ENCODE measurements at places on chromosomes 3 and 15.
A peak's percentile ranks its signal among the peaks of the same experiment; 100 is the strongest.

DNA sequence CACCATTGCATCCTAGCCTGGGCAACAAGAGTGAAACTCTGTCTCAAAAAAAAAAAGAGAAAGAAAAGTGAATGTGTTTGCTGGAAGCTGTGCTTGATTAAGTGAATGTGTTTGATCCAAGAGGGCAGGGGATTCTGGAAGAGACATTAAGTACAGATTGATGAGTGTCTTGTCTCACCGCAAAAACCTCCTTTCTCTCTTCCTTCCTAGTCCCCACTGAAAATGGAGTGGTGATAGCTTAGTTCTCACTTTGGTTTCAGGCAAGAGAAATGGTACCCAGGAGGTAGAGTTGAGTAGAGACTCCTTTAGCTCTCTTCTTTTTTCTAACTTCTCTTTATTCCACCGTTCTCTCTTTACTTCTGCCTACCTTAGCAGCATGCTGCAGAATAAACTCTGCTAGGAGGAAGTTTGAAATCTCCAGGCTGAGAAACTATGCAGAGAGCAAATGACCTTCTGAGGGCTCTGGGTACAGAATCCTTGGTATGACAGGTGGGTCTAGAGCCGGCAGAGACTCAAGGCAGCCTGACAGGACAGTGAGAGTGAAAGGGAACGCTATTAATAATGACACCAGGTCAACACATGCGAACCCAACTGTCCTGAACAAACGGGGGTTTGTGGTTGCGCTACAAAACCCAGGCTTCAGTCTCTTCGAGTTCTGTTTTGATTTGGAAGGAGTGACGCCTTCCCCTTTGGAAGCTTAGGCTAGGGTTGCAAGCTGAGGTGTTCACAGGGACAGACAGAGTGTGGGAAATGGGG, 74.9 kb downstream of the SMAD3 start:
- peak; percentile 85 for ATAC-seq

DNA sequence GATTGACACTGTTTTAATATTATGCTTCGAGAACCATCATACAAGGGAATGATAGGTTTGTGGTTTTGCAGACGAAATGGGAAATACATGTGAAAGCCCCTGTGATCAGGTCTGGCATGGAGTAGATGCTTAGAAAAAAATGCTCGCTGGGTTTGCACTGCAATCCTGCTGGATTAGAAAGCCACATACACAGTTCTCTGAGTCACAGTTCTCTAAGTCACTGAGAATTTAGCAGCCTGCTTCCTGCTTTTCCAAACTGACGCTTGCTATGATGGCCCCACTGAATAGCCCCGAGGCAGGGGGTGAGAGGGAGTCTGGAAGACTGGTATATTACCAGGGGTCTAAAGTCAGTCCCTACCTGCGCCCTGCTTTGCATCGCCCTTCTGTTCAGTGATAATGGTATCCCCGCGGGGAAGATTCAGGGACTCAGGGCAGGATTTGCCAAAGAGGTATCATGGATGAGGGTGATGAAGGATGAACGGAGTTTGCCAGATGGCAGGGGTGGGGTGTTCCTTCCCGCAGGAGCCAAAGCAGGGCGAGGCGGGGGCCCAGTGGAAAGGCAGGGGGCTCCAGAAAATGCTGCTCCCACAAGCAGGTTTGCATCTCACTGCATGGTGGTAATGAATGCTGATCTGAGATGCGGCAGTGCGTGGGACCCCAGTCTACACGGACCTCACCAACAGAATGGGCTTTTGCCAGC, 82.3 kb downstream of the IQSEC1 start:
- no peak for ATAC-seq

DNA sequence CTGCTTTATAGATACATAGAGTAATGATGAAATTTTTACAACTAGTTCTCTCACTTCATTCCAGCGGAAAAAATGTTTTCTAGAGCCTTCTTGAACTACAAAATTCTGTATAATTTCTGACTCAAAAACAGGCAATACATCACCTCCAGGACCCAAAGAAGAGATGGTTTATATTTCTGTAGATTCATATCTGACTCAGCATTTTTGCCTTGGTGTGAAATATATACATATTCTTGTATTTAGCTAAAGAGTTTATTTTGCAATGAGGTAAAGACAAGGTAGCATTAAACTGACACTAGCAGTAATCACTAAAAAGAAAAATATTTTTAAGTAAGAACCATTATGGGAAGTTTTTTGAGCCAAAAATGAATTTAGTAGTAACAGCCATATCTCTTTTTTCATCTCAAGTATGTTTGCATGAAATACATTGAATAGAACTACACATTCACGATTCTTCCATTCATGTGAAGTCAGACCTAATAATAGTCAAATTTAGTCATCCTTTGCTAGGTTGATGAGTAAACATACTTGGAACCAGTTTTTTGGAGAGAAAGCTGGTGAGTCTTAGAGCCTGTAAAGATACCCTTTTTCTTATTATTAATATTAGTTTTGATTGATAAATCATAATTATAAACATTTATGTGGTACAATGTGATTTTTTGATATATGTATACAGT, 31.6 kb downstream of the COL8A1 start:
- ATAC-seq: no peak

GRCh38 chr3:161264852-161265251, 43.7 kb downstream of the NMD3 start:
- ATAC-seq: no peak

- no peak for ATAC-seq
Measured at GRCh38 chr3:32791833-32792232, 26.0 kb upstream of the TRIM71 start.

- peak; percentile 84 for ATAC-seq
Measured at GRCh38 chr3:155712008-155712407, 32.9 kb downstream of the PLCH1 start.

GRCh38 chr3:195896361-195897080, 11.8 kb downstream of the TNK2 start:
- ATAC-seq: no peak

DNA sequence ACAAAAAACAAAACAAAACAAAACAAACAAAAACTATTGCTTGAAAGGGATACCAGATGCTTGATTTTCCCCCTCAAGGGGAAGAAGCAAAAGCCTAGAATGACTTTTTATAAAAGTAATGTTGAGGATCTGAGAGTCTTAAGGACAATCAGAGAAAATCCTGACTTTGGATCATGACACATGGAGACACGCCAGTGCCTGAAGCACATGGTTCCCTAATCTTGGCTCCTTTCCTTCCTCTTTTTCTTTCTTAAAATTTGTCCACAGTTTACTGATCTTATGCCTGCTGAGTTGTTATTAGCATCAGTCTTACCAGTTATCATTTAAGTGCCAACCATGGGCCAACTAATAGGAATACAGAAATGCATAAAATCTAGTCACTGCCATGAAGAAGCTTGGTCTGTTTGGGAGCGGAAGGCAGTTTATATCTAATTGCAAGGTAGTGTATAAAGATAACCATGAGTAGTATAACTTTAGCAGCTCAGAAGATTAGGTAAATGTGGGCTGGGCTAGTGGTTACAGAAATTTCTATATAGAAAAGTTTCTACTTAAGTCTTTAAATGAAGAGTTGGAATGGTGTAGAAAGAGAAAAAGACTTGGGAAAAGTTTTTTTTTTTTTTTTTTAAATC, 6.9 kb downstream of the GLCE start:
- ATAC-seq: no peak

DNA sequence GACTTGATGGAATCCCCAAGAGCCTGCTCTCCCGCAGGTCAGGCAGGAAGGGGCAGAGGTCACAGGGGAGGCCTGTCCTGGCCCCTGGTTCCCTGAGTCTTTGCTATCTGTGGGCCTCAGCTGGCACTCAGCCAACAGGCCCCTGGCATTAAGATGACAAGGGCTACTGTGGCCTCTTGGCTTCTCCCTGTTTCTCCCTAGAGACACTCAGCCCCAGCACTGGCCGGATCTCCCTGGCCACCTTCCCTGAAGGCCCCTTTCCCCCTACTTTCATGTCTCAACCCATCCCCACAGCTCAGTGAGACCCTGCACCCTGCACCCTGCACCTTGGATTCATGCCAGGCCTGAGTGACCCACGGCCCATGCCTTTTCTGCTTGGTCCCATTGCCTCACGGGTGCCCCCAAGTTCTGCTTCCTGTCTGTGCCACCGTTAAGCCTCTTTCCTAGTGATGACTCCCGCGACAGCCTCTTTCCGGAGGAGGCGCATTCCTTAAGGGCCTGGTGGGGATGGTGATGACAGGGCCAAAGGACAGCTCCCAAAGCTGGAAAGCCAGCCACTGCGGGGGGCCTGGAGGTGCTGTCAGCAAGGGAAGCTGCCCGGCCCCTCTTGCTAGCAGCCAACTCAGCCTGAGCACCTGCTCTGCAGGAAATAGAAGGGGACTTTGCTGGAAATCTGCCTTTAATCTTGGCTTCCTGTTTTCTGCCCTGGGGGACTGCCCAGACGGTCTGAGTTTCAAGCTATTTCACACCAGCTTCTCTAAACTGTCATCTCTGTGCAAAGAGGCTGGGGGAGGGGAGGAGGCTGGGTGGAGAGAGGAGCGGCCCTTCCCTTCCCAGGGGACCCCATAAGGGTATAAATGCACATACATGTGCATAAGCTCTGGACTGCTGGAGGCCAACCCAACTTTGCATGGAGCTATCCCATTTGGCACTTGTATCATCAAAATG, 4.8 kb upstream of the CSK start:
- ATAC-seq: peak; percentile 80

GRCh38 chr15:80426316-80426715, 22.1 kb downstream of the ARNT2 start:
- ATAC-seq: no peak

DNA sequence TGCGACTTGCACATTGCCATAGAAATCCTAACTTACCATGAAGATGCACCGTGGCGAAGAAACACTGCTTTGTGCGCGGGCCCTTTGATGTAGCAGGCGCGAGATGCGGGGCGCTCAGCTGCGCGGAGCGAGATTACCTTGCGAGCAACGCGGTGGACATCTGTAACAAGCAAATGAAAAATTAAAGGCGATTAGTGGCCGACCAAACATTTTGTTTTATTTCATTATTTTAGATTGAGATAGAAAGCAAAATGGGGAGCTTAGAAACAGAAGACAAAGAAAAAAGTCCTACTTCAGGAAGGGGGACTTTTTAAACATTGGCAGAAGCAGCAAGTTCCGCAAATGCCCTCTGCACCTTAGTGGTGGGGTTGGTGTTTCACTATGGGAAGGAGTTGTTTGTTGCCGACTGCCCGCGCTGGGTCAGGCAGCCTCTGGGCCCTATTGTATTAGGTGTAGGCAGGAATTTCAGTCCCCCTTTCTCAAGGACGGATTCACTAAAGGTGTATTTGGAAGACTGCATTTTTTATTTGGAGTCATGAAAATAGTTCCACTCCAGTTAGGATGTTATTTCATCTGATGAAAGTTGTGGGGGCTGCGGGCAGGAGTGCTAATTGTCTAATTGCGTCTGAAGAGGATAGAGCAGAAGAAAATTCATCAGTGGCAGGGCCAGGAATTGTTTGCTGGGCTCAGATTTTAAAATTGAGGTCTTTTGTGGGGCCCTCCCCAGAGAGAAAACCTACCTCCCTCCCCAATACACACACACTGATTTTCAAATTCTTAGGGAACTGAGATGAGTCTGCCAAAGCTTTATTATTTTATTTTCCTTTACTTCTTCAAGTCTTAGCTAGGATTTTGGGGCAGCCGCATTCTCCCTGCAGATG, 17.4 kb downstream of the ZIC4 start:
- no peak for ATAC-seq

GRCh38 chr3:28940530-28940929, 340.3 kb upstream of the RBMS3 start:
- peak; percentile 56 for ATAC-seq

- no peak for ATAC-seq
Measured at GRCh38 chr3:126130081-126130855, 46.3 kb upstream of the SLC41A3 start.

DNA sequence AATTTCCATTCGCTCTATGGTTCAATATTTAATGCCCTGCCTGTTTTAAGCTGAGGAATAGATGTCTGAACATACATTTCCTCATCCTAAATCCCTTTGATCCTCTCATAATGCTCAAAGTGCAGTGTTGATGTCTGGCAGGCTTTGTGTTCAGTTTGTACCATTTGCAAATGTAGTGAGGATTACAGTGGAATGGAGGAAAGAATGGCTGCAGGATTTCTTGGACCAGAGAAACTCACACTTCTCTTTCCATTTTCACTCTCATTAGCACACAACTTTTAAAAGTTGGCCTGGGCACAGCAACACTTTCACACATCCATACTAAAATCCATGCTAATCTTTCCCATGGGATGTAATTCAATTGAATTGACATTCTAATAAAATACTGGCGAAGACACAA, 28.6 kb upstream of the THRB start:
- ATAC-seq: no peak

DNA sequence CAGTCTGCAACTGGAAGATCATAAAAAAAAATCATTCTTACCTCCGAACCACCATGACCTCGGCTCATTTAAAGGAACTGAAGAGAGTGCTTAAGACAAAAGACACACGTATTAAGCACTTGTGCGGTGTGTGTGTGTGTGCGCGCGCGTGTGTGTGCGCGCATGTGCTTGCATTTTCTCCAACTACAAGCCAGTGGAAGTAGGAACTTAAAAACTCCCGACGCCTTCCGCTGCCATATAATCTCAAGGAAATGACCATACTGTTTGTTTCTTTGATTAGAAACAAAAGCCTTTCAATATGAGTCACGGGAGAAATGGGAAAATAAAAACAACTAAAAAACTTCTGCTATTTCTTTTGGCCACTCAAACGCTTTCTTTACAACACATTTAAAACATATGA, 32.4 kb downstream of the FRMD4B start:
- ATAC-seq: no peak

DNA sequence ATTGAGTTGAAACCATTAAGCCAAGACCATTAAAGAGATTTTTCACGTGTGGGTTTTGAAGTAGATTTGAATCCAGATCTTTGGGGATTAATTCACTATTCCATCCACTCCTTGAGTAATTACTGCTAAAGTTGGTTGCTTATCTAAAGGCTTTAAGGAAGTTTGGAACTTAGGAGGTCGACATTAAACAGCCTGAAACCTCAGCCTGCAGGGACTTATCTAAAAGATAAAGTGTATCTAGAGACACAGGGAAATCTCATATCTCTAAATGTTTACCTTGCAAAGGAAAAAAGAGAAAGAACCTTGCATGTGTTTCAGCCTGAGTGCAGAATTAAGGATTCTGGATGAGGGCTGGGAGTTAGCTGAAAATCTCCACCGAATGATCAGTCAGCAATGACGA, 158.6 kb downstream of the MEIS2 start:
- ATAC-seq: no peak

DNA sequence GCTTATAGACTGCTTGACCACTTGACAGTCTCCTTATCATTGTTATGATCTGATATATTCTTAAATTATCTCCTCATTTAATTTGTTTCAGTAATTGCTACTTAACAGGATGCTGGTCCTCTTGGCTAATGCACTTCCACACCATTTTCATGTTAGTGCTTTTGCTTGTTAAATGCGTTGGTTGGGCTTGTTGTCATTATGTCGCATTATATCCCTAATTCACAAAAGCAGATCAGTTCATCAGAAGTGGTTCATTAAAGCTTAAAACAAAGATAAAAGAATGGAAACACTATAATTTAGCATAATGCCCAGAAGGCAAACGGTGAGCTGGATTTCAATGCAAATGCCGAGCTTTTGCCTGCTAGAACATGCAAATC, 17.1 kb upstream of the EHHADH start:
- ATAC-seq: no peak

GRCh38 chr3:101270149-101270548, 50.2 kb downstream of the IMPG2 start:
- no peak for ATAC-seq

- no peak for ATAC-seq
Measured at GRCh38 chr3:170226426-170226960, 4.3 kb downstream of the PRKCI start.
